ENCODE measurements at places on chromosomes 6 and 20. TPM values are rescaled to one million over a fixed set of nuclear protein-coding genes. Genes with fewer than 3 reads are reported as not detected.

DNA sequence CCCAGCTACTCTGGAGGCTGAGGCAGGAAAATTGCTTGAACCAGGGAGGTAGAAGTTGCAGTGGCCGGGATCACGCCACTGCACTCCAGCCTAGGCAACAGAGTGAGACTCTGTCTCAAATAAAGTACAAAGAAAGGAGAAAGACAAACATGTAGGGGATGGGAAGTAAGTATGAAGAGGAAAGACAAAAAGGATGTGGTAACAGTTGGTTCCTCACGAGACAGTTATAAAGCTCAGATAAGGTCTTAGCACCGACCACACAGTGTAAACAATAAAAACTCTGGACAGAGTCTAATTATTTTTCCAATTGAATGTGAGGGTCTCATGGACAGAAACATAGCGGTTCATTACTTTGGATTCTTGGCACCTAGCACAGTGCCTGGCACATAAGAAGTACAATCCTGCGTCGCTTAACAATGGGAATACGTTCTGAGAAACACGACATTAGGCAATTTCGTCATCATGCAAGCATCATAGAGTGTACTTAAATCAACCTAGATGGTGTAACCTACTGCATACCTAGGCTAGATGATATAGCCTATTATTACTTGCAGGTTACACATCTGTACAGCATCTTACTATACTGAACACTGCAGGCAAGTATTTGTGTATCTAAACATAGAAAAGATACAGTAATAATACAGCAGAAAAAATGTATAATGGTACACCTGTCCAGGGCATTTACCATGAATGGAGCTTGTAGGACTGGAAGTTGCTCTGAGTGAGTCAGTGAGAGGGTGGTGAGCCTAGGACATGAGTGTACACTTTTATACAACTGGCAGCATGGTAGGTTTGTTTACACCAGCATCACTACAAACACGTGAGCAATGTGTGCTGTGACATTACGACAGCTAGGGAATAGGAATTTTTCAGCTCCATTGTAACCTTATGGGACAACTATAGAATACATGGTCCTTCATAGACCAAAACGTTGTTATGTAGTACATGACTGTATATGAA is 38.2 kb downstream of the MBOAT1 start:
- DNase-seq = no peak

Gene NXT1
- 14.8 TPM for total RNA-seq

GRCh38 chr6:143549221-143549948 is 37.9 kb upstream of the FUCA2 start:
- DNase-seq = no peak

- DNase-seq = no peak
These were observed 15.0 kb upstream of the TRAM2 start for GRCh38 chr6:52591832-52592231.

DNA sequence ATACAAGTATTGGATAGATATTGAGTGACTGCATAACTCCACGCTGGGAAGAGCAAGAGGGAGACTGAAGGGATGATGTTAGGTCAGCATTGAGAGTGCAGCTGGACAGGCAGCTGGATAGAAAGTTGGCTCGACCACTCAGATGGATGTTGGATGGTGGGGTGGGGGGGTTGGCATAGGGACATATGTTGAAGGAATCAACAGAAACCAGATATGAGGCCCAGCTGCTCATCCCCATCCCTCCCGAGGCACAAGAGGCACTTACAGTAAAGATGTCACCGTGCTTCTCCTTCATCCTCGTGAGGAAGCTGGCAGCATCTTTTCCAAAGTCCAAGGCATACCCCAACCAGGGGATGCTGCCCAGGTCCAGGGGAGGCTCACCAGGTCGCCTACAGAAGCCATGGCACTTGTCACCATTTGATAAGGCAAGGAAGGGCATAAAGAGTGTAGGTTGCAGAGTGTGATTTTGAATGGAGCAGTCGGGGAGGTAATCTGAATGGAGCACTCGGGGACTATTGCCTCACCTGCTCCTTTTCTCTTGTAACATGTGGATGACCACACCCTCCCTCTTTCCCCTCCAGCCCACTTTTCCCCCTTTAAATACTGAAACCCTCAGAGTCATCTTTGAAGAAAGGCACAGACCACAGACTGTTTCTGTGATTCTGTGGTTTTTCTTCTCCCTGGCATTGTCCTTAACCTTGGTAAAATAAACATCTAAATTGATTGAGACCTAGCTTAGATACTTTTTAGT is 18.0 kb downstream of the PTGIS start:
- no peak for DNase-seq

DNA sequence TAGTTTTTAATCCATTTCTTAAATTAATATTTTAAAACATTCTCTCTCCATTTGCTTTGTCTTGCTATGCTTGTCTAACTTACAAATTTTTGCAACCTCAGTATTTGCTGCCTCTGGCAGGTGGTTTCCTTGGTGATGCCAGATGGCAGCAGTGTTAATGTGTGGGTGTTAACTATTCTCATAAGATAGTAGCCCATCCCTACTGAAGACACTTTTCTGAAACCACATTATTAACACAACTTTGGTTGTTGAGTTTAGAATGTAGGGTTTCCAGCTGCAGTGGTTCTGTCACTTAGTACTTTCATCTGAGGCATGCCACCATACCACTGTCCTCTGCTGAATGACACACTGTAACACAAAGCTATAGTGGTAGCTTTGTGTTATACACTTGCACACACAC is 75.1 kb downstream of the MYO6 start:
- DNase-seq = no peak

All from lower lobe of right lung (tissue), 2 donors.